ENCODE measurements at places on chromosomes 7 and 10. TPM values are rescaled to one million over a fixed set of nuclear protein-coding genes. Genes with fewer than 3 reads are reported as not detected.

The GIMAP6 gene
- 16.5 TPM for total RNA-seq

The FAM25A gene
- not detected for total RNA-seq

The MRC1 gene
- total RNA-seq, result 14.1 TPM

The IMMP2L gene
- total RNA-seq, result 27.3 TPM

The RBP3 gene
- total RNA-seq, result not detected

The MPP7 gene
- 12.5 TPM for total RNA-seq

The TET1 gene
- 1.8 TPM for total RNA-seq

The AMPH gene
- total RNA-seq, result 1.4 TPM

The CRYGN gene
- not detected for total RNA-seq

The CYP3A4 gene
- total RNA-seq, result 4.2 TPM

The POLR2J2 gene
- 3.8 TPM for total RNA-seq

The PDGFA gene
- 30.4 TPM for total RNA-seq

The AKR1C8 gene
- total RNA-seq, result not detected

The MMRN2 gene
- 19.4 TPM for total RNA-seq

The PRPS1L1 gene
- total RNA-seq, result not detected

The PAX2 gene
- total RNA-seq, result not detected

The MYOZ1 gene
- total RNA-seq, result 1,124 TPM

The ANKRD1 gene
- total RNA-seq, result 3,204 TPM

The FFAR4 gene
- total RNA-seq, result not detected

The OPN4 gene
- 0.49 TPM for total RNA-seq

The TMEM184A gene
- 6.0 TPM for total RNA-seq

The DBNL gene
- total RNA-seq, result 40.0 TPM

The HTR5A gene
- not detected for total RNA-seq

The ABCC2 gene
- 2.3 TPM for total RNA-seq

The RPS24 gene
- total RNA-seq, result 1,456 TPM

The ACSM6 gene
- not detected for total RNA-seq

The EEPD1 gene
- total RNA-seq, result 45.6 TPM

The RHEB gene
- 191 TPM for total RNA-seq

The WDR86 gene
- total RNA-seq, result 0.44 TPM

The POLR1F gene
- total RNA-seq, result 10.6 TPM

The IL2RA gene
- total RNA-seq, result 0.13 TPM

The SPACDR gene
- not detected for total RNA-seq

The DNA2 gene
- 1.7 TPM for total RNA-seq

The SAMD9L gene
- 2.9 TPM for total RNA-seq

The CACNA2D1 gene
- total RNA-seq, result 139 TPM

The SLC18A2 gene
- 0.15 TPM for total RNA-seq

The STEAP1 gene
- total RNA-seq, result 0.59 TPM

The PNLIP gene
- total RNA-seq, result 3.5 TPM

The ADRA2A gene
- total RNA-seq, result 0.48 TPM

The TAS2R5 gene
- 0.32 TPM for total RNA-seq

The ARPC1B gene
- total RNA-seq, result 19.1 TPM

The STRIP2 gene
- 58.5 TPM for total RNA-seq

The KAZALD1 gene
- 5.0 TPM for total RNA-seq

The STK31 gene
- 0.18 TPM for total RNA-seq

The C10orf67 gene
- total RNA-seq, result not detected

The SPDYE8 gene
- not detected for total RNA-seq

The GPR85 gene
- 0.19 TPM for total RNA-seq

The HABP2 gene
- total RNA-seq, result not detected

The IFIT2 gene
- total RNA-seq, result 1.9 TPM

The ELFN1 gene
- total RNA-seq, result 0.64 TPM

The ST7 gene
- total RNA-seq, result 7.3 TPM

The ZMIZ1 gene
- total RNA-seq, result 37.6 TPM

The VWC2 gene
- not detected for total RNA-seq

All from psoas muscle (tissue), 8 donors.